ENCODE measurements at places on chromosomes 6 and 20. TPM values are rescaled to one million over a fixed set of nuclear protein-coding genes. Genes with fewer than 3 reads are reported as not detected.

KIF25 gene
- total RNA-seq, result not detected

NOX3 gene
- total RNA-seq, result not detected

EEF1A2 gene
- 1.6 TPM for total RNA-seq

ZC3H12D gene
- 3.7 TPM for total RNA-seq

GABRR1 gene
- not detected for total RNA-seq

NKX2-2 gene
- total RNA-seq, result not detected

EFCAB8 gene
- 0.10 TPM for total RNA-seq

MRPS10 gene
- 13.6 TPM for total RNA-seq

CLPSL2 gene
- not detected for total RNA-seq

CD83 gene
- 28.2 TPM for total RNA-seq

ARFGEF3 gene
- 35.6 TPM for total RNA-seq

SPACA1 gene
- not detected for total RNA-seq

GRIK2 gene
- total RNA-seq, result 0.61 TPM

ADGB gene
- 7.3 TPM for total RNA-seq

CSNK2B gene
- total RNA-seq, result 172 TPM

SCUBE3 gene
- total RNA-seq, result 0.29 TPM

LAMA2 gene
- 41.9 TPM for total RNA-seq

PRELID3B gene
- total RNA-seq, result 63.0 TPM

DSTN gene
- 735 TPM for total RNA-seq

SPDEF gene
- total RNA-seq, result 4.0 TPM

RAB23 gene
- total RNA-seq, result 8.4 TPM

CEP85L gene
- 22.0 TPM for total RNA-seq

MYLK4 gene
- total RNA-seq, result 0.64 TPM

TSHZ2 gene
- 3.1 TPM for total RNA-seq

EPB41L1 gene
- 62.2 TPM for total RNA-seq

SPATS1 gene
- total RNA-seq, result 2.2 TPM

SLC17A1 gene
- total RNA-seq, result not detected

STX11 gene
- total RNA-seq, result 88.1 TPM

OTOR gene
- not detected for total RNA-seq

Measured in upper lobe of left lung (tissue), 6 donors.